ENCODE measurements at places on chromosomes 13 and 19.
A peak's percentile ranks its signal among the peaks of the same experiment; 100 is the strongest.

GRCh38 chr19:16620018-16620417, 8.0 kb downstream of the MED26 start:
- DNase-seq: no peak

- DNase-seq: no peak
Measured at GRCh38 chr19:19223636-19224035, 11.9 kb downstream of the NCAN start.

- peak; percentile 39 for DNase-seq
Measured at GRCh38 chr19:53659292-53659691, 27.5 kb downstream of the DPRX start.

- DNase-seq: no peak
Measured at GRCh38 chr13:46145950-46146349, 36.0 kb downstream of the LCP1 start.

GRCh38 chr19:32676895-32677359, 1.3 kb downstream of the RGS9BP start:
- DNase-seq: no peak

GRCh38 chr19:46474211-46474610, 2.8 kb upstream of the PNMA8A start:
- DNase-seq: no peak

DNA sequence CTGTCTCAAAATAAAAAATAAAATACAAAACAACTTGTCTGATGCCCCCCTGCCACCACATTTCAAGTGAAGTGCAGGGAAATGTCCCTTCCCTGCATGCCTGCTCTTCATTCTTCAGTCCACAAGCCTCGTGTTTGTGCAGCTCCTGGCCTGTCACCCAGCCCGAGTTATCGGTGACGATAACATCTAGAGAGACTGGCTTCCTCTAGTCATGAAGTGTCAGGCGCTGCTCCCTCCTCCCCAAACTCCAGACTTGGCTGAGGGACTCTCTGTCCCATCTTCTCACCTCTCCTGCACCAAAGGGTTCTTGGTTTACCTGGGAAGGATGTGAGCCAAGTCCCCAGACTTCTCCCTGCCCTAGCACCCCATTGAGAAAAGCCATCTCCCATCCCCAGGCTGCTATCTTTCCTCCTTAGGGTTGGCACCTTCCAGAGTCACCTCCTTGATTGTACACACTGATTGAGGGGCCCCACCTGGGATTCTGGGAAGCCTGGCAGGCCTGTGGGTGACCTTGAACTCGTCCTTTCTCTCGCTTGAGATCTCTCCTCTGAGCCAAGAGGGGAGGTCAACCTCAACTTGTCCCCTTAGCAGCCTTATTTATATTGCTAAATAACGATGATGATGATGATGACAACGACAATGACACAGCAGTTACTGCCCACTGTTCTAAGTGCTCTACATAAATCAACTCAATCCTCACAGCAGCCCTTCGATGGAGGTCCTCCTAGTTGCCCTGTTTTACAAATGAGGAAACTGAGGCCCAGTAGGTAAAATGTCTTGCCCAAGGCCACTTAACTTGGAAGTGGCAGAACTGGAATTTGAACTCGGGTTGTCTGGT, 13.1 kb upstream of the PLAUR start:
- DNase-seq: no peak

DNA sequence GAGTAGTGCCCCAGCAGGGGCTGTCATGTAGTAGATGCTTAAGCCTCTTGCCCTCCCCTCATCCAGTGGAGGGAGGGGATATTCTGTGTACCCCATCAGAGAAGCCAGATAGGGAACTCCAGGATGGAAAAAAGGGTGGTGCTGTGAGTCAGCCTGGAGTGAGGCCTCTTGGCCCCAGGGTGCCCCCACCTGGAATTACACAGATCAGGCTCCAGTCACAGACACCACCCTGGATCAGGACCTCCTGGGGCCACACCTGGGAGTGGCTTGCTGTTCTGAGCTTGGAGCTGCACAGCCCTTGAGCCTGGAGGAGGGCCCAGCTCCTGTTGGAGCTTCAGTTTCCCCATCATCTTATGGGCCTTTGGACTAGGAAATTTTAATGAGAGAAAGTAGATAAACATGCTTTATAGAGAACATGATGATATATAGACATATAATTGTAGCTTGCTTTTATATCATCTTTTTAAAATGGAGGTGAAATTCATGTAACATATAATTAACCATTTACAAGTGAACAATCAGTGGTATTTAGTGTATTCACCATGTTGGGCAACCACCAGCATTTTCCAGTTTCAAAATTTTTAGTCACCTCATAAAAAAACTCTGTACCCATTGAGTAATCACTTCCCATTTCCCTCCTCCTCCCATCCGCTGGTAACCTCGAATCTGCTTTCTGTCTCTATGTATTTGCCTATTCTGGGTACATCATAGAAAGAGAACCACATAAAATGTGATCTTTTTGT, 24.6 kb downstream of the CYP4F22 start:
- no peak for DNase-seq

GRCh38 chr19:13942023-13942684, 3.9 kb upstream of the PODNL1 start:
- no peak for DNase-seq

Measured in nucleus accumbens (tissue), 56 donors.